KG1 (cell line): ENCODE measurements at places on chromosomes 16 and 17.

DNA sequence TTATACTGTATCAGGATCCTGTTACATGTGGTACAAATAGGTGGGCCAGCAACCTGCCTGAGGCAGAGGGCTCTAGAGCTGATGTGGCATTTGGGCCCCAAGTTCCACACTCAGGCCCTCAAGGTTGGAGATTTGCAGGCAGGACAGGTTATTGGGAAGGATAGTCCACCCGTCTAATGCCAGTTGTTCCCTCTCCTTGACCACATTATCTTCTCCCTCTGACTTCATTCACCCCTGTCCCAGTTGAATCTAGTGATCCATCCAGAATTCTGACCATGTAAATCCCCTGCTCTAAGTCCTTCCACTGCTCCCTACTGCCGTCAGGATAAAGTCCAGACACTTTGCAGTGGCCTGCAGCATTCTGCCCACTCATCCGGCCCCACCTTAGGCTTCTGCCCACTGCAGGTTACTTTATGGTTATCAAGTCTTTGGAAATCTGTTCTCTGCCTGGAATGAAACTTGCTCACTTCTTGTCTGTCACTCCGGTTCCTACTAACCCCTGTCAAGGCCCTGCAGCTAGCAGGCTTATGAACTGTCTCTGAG, 1.9 kb upstream of the NFATC3 start:
- DNase-seq = no peak

DNA sequence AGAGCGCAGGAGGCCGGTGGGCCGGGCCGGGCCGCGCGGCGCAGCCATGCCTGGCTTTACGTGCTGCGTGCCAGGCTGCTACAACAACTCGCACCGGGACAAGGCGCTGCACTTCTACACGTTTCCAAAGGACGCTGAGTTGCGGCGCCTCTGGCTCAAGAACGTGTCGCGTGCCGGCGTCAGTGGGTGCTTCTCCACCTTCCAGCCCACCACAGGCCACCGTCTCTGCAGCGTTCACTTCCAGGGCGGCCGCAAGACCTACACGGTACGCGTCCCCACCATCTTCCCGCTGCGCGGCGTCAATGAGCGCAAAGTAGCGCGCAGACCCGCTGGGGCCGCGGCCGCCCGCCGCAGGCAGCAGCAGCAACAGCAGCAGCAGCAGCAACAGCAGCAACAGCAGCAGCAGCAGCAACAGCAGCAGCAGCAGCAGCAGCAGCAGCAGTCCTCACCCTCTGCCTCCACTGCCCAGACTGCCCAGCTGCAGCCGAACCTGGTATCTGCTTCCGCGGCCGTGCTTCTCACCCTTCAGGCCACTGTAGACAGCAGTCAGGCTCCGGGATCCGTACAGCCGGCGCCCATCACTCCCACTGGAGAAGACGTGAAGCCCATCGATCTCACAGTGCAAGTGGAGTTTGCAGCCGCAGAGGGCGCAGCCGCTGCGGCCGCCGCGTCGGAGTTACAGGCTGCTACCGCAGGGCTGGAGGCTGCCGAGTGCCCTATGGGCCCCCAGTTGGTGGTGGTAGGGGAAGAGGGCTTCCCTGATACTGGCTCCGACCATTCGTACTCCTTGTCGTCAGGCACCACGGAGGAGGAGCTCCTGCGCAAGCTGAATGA, 606 bp downstream of the THAP11 start:
- DNase-seq = peak; percentile 41

DNA sequence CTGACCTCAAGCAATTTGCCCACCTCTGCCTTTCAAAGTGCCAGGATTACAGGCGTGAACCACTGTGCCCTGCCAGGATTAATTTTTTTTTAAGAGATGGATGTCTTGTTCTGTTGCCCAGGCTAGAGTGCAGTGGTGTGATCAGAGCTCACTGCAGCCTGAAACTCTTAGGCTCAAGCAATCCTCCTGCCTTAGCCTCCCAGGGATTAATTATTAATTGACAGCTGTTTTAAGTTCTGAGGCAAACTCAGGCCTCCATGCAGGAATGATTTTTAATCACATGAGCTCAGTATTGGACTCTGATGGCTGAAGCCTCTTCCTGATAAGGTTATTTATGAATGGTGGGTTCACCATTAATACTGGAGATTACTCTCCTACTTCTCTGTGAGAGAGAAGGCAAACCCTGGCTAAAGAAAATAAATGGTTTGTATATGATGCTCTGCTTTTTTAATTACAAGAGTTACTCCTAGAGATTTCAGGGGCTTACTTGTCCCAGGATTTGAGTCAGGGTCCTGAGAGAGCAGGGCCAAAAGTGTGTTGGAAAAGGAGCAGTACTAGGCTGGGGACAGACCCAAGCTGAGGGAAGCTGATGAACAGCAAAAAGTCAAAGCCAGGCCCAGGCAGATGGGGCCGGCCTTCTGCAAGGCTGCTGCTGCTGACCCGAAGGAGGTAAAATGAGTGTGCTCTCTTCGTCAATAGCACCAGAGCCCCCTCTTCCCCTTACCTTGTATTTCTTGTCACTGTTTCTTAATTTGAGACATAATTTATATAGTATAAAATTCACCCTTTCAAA, 56.9 kb upstream of the HAS3 start:
- DNase-seq = no peak

GRCh38 chr17:4249452-4250029, 14.2 kb downstream of the ANKFY1 start:
- peak; percentile 11 for DNase-seq

DNA sequence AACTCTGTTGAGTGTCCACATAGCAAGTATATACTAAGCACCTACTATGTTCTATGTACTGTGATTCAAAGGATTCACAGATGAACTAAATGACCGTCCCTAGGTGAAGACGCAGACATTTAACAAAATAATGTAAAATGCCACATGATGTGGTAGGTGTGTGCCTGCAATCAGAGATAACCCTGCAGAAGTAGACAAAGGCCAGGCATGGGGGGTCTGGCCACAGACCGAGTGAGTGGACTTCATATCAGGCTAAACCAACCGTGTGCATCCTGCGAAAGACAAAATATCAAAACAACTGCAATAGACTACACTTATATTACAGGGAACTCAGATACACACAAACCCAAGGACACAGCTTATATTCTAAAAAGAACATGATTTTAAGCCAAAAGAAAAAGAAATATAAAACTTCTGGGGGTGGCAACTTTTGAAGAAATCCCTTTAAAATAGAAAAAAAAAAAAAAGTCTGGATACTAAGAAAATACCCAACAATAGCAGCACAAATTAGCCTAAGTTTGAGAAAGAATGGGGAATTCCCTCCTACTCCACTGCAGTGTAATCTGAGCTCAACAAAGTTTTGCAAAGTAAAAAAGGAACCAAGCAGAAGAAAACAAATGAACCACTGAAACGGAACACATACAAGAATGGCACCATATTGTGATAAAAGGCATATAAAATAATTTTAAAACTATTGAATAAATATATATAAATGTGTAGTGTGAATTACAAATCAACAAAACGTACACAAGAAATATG, 12.3 kb downstream of the HSDL1 start:
- DNase-seq = no peak
